Islet precursor cell (in vitro differentiated cells): ENCODE measurements at places on chromosomes 5 and 9.

GRCh38 chr5:132179405-132179804 is 48.2 kb downstream of the P4HA2 start:
- no peak for DNase-seq

DNA sequence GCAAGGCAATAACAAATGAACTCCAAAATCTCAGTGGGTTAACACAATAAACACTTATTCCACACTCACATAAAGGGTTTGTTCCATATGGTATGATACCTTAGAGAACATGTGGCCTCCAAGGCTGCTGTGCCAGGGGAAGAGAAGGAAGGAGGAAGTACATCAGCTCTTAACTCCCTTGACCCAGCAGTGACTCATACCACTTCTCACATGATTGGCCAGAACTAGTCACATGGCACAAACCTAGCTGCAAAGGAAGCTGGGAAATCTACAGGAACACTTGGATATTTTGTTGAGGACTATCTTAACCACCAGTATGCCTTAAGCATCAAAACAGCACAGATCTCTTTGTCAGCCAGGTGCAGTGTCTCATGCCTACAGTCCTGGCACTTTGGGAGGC is 99.3 kb downstream of the SLIT3 start:
- peak; percentile 30 for DNase-seq

DNA sequence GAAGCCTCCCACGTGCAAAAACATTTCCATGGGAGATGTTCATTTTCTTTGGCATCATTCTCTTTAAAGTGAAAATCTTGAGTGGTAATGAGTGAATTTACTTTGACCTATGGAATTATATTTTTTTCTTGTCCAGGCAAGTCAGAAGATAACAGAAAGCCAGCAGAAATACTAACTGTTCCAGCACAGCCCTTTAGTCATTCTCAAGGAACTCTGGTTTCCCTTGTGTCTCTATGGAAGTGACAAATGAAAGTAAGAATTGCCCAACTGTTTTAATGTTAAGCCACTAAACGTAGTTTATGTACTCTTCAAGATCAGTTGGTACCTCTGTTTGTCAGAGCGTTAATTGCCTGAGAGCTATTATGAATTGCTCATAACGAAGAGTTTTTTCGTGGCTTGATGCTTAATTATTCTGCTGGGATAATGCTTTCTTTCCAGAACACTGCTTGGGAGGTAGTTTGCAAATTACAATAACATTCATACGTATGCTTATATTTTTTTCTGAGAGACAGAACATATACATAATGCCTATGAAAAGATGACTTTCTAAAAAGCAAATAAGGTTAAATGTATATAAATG is 84.5 kb upstream of the CER1 start:
- DNase-seq = no peak

DNA sequence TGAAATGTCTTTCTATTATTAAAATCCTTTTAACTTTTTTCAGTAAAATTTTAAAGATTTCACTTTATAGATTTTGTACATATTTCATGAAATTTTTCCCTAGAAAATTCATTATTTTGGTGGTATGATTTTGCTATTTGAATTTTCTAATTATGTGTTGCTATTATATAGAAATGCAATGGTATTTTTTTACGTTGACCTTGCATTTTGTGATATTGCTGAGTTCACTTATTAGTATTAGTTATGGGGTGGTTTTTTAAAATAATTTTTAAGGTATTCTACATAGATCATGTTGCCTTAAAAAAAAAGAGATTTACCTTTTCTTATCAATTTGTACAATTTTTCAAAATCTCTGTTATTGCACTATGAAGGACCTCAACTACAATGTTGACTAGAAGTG is 458.3 kb downstream of the TLE1 start:
- DNase-seq = no peak

- no peak for DNase-seq
Measured at GRCh38 chr5:77518304-77518703, 26.2 kb upstream of the WDR41 start.

- no peak for DNase-seq
Measured at GRCh38 chr9:119179701-119180100, 189.5 kb downstream of the BRINP1 start.

DNA sequence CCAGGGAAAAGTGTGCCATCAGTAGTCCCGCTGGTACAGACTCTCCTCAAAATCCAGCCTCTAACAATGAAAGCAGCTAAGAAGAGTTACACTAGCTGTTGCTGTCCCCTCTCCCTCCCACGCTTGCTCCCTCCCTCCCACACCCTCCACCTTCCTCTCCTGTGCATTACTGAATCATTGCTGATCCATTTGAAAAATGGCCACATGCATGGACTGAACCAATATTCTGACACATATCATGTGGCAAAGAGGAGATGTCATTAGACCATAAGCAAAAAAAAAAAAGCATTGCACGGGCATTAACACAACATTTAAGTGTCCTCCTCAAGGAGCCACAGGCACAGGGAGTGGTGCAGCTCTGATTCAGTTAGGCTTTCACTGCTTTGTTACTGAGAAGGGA is 37.9 kb downstream of the LHFPL2 start:
- no peak for DNase-seq
